ENCODE measurements at places on chromosomes 12 and 14.

DNA sequence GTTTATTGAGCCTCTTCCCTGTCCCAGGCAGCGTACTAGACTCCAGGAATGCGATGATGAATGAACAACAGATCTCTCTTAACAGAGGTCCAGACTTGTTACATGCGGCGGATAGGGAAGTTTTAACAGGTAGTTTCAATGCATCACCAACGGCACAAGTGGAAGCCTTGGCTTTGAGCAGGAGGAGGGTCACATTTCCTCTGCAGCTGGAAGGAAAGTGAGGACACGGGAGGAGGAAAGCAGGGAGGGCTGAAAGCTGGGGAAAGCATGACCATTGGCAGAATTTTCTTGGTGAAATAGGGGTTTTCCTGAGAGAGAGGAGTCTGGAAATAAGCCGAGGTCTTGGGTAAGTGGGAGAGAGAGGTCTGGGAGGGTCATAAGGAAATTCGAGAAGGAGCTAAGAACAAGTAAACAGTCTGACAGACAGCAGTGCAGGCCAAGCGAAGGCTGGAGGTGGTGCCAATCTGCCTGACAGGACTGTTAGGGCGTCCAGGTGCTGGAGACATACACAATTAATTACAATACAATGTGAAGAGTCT is 15.4 kb downstream of the BHLHE41 start:
- peak; percentile 61 for DNase-seq

- peak; percentile 87 for DNase-seq
Observed at GRCh38 chr14:72948481-72949138, 22.3 kb downstream of the DCAF4 start.

DNA sequence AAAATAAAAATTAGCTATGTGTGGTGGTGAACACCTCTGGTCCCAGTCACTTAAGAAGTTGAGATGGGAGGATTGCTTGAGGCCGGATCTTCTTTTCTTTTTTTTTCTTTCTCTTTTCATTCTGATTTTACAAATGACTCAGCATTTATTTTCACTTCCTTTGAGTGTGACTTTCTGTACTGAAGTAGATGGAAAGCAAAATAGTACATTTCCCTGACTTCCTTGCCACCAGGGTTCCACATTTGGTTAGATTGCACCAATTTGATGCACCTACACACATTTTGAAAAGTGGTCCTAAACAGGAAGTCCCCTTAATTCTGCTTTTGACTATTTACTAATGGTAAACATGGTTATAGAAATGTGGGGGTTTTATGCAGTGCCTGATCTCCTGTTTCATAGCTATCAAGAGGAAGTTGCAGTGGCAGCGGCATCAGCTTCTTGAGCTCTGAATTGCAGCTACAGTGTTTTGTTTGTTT is 13.0 kb upstream of the LEMD3 start:
- no peak for DNase-seq

DNA sequence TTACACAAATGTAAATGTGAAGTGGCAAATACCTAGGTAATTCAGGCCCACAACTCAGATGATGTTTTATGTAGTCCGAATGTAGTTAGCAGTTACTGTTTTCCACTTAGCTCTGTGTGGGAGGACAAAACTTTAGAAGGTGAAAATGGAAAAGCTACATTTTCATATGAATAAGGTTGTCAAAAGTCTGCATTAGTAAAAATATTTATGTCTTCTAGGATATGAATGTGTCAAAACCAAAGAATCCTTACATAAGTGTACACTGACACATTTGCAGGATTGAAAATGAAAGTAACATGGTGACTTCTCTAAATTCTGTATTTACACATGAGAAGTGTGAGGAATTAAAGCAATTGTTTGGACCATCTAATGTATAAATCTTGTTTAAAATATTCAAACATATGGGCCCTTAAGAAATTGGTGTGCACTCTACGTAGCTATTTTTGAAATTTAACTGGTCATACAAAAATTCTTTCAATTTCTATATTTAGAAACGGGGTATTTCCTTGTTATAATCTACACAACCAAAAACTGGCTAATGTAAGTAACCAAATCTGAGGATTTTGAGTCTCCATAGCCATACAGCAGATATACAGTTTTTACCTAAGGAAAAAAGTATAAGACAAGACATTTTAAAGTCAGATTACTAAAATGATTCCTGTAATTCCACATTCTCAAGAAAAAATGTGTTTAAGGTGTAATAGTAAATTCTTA is 5.4 kb downstream of the CDKN1B start:
- no peak for DNase-seq

- DNase-seq, result no peak
Observed at GRCh38 chr12:108583991-108584390, 13.9 kb downstream of the TMEM119 start.

DNA sequence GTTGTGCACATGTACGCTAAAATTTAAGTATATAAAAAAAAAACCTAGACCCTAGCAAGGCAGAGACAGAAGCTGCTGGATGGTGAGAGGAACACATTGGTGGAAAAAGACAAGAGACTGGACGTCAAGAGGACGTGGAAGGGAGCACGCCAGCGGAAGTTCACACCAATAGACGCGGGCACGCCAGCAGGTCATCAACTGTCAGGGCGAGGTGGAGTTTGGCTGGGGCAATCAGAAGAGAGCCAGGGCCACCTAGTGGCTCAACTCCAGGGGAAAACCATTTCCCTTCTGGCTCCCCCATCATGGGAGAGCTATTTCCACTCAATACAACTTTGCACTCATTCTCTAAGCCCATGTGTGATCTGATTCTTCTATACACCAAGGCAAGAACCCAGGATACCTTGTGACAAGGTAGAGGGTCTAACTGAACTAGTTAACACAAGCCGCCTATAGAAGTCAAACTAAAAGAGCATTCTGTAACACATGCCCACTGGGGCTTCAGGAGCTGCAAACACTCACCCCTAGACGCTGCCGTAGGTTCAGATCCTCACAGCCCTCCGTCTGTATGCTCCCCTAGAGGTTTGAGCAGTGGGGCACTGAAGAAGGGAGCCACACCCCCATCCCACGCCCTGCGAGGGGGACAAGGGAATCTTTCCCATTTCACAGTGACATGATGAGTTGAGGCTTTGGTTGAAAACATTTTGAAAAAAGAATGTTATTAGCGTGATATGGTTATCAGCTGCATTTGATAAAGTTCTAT is 702.7 kb downstream of the TMTC2 start:
- DNase-seq, result no peak

DNA sequence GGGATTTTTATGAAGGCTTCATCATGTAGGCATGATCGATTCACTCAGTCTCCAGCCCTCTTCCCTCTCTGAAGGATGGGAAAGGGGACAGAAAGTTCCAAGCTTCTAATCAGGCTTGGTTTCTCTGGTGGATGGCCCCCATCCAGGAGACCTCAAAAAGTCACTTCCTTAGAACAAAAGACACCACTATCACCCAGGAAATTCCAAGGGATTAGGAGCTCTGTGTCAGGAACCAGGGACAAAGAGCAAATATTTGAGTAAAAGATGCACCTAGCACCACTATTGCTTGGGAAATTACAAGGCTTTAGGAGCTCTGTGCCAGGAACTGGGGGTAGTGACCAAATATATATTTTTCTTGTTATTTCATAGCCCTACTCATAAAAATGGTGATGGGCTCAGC is 33.6 kb upstream of the TMX1 start:
- no peak for DNase-seq

GRCh38 chr14:100571837-100572236 is 15.4 kb downstream of the BEGAIN start:
- no peak for DNase-seq

- no peak for DNase-seq
Observed at GRCh38 chr12:59651229-59651920, 55.5 kb downstream of the SLC16A7 start.

- DNase-seq, result no peak
Observed at GRCh38 chr14:46490238-46490685, 161.3 kb downstream of the RPL10L start.

DNA sequence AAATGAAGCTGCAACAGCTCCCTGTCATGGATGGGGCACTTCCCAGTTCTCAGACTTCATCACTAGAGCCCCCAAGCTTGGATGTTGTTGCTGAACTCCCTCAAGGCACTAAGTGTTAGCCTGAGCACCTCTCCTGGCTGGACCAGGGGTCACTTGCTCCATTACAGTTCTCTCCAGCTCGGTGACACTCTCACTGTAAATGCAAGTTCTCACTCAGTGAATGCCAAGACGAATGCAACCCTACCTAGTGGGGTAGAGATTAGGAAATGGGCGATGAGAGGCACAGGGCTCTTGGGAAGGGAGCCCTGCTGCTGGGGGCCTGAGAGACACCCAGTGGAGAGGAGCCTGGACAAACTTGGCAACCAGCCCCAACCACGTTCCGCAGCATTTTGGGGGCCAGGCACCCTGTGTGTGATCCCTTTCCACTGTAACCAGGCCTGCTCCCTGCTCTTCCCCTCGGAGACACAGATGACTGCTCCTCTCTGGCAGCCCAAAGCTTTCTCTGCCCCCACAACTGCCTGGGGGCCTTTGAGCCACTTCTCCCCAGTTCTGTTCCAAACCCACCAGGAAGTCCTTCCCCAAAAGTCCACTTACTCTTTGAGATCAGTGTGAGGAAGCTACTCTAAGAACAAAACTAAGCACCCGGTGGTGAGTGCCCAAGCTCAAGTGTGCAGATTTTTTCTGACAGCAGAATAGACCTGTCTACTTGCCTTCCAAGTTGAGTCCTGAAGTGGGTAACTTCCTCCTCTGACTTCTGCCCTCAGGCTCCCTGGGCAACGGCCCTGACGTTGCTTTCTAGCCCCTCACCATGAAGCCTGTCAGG is 8.0 kb upstream of the SELPLG start:
- DNase-seq, result no peak

- DNase-seq, result no peak
Observed at GRCh38 chr14:102949801-102950451, 27.5 kb downstream of the AMN start.

DNA sequence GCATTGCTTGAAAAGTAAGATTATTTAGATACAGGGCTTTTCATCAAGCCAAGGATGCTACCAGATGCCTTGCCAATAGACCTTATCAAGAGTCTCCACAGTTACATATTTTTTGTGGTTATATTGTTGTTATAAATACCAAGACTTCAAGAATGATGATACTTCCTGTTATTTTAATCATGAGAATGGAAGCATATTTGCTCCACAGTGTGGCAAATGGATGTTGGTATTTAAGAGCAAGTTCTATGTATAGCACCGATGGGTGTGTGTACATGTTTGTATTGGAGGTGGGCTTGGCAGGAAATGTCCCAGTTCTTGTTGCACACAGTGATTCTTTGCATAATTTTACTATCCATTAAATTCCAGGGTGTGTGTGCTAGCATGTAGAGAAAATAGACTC is 4.4 kb upstream of the NID2 start:
- DNase-seq, result no peak

- DNase-seq, result no peak
Observed at GRCh38 chr12:104727726-104728465, 230.2 kb downstream of the SLC41A2 start.

- no peak for DNase-seq
Observed at GRCh38 chr14:32608857-32609256, 279.8 kb downstream of the AKAP6 start.

GRCh38 chr14:58501214-58501816 is 73.8 kb downstream of the KIAA0586 start:
- DNase-seq, result no peak

DNA sequence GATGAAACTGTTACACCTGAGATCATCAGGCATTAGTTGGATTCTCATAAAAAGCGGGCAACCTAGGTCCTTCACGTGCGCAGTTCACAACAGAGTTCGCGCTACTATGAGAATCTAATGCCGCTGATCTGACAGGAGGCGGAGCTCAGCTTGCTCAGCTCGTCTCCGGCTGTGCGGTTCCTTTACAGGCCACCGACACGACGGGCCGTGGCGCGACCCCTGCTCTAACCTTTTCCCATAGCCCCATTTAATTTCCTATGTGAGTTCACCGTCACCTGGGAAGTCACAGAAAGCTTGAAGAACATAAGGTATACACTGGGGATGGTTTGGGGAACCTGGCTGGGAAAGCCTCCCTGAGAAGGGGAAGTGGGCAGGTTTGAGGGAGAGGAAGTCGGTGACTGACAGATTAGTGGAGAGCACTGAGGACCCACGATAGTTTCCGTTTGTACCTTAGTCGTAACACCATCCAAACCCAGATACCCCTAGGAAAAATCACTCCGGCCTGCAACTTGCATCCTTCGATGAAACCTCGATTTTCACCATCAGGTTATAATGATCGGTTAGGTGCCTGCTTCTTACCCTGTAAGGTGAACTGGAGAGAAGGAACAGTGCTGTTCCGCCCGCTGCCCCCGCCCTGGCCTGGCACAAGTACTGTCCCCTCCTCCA is 2.8 kb upstream of the AAAS start:
- no peak for DNase-seq

DNA sequence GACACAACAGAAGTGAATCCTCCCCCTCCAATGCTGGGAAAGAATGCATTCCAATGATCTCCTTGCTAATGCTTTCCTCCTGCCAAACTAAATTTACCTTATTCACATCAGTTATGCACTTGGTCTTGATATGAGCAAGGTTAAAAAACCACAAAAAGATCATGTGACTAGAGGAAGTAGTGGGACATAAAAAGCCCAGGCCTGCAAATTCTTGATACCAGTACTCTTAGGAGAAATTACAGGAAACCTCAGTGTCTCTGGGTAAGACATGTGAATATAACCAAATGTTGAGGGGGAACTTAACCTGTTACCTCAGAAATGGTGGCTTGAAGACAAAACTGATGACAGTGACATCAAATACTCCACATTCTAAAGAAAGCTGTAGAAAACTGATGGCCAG is 427.1 kb downstream of the RPS29 start:
- DNase-seq, result no peak

- DNase-seq, result no peak
Observed at GRCh38 chr12:114257687-114258086, 148.3 kb downstream of the TBX5 start.

DNA sequence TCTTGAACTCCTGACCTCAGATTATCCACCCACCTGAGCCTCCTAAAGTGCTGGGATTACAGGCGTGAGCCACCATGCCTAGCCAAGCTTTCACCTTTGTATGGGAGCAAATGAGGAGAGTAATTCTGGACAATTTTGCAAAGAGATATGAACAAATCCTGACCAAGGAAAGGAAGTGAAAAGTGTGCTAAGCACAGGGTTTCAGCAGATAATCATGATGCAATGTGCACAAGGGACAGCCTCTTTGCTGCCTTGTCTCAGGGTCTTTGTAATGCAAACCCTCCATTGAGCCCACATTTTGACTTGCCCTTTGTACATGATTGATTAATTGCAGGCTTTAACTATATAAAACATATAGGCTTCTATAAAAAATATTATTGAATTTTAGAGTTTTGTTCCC is 9.2 kb upstream of the PYGL start:
- no peak for DNase-seq

- no peak for DNase-seq
Observed at GRCh38 chr14:53882684-53883083, 73.9 kb downstream of the BMP4 start.

DNA sequence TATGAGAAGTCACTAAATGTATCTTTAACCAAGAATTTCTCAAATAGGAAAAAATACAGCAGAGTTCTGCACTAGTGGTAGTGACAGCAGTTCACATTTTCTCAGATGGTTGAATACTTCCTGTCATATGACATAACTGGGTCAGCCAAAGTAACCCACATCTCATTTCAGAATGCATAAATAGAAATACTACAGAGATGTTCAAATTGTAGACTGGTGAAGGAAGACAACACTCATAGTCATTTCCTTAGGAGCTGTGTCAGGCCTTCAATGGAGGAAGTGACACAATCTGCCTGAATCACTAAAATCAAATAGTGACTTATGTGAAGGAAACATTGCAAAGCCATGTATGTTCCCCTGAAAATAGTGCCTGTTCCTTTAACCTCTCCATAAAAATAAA is 32.4 kb downstream of the FERMT2 start:
- DNase-seq, result no peak

GRCh38 chr14:35286003-35286600 is 6.1 kb upstream of the PSMA6 start:
- no peak for DNase-seq

Data from tibial nerve (tissue), 4 donors.